ENCODE measurements at places on chromosomes 13 and 19. TPM values are rescaled to one million over a fixed set of nuclear protein-coding genes. Genes with fewer than 3 reads are reported as not detected.

DNA sequence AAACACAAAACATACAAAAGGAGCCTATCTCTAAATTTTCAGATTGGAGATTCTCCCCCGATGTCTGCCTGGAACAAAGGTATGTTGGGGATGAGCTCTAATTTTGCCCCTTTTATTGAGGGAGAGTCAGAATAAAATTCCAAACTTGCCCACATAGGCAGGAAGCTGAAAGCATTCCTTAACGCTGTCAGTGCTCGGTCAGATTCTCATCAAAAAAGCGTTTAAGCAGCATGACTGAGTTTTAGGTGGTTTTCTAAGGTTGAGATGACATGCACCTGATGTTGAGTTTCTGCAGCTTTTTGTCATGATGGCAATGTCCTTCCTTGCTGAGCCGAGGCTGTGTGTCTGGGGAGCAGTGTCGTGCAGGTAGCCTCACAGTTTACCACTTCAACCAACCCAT lies 48.4 kb upstream of the MEDAG start:
- H3K4me3 ChIP-seq, result no peak overlapping the region
- DNase-seq, result no peak
- H3K27me3 ChIP-seq, result no peaks in the 10 kb centered on the region
- H3K4me1 ChIP-seq, result no peaks in the 10 kb centered on the region
- H3K36me3 ChIP-seq, result no peaks in the 10 kb centered on the region

DNA sequence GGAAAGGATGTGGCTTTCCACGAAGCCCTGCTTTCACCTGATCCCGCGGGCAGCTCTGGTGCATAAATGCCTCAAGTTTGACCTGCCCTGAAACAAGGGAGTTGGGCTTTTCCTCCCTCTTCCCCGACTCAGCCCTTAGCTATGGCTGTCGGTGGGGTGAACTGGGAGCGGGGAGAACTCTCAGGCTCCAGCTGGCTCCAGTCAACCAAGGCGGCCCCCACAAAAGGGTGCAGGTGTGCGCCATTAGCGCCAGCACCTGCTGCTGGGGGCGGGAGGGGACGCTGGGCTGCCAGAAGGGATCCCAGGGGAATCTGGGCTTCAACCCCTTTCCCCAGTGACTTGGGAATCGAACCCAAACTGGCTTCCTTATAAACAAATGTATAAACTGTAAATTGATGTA lies 7.1 kb upstream of the DHRS12 start:
- DNase-seq, result no peak
- no peaks in the 10 kb centered on the region for H3K27me3 ChIP-seq
- H3K36me3 ChIP-seq, result no peaks in the 10 kb centered on the region
- no peak overlapping the region for H3K4me3 ChIP-seq

DNA sequence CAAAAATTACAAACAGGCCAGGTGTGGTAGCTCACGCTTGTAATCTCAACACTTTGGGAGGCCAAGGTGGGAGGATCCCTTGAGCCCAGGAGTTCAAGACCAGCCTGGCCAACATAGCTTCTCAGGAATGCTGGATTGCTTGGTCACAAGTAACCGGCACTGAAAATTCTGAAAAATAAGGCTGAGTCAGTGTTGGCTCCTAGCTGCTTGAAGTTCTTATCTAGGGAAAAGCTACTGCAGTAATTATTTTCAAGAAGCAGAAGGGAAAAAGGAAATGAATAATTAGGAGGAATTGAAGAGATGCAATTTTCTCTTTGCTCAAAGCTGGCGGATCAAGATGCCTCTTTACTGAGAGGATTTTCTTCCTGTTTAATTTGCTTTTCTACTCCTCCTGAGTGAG lies 75.0 kb upstream of the GTF3A start:
- DNase-seq, result no peak
- peaks cover 8% of the 10 kb centered on the region for H3K27me3 ChIP-seq
- peaks cover 25% of the 10 kb centered on the region for H3K4me1 ChIP-seq
- H3K36me3 ChIP-seq, result no peaks in the 10 kb centered on the region

GRCh38 chr19:55339889-55340783 lies 460 bp downstream of the KMT5C start:
- no peak for DNase-seq
- H3K27ac ChIP-seq, result peak overlapping the region; percentile 92
- H3K4me1 ChIP-seq, result peaks cover 27% of the 10 kb centered on the region

Gene CGB5
- not detected for total RNA-seq

DNA sequence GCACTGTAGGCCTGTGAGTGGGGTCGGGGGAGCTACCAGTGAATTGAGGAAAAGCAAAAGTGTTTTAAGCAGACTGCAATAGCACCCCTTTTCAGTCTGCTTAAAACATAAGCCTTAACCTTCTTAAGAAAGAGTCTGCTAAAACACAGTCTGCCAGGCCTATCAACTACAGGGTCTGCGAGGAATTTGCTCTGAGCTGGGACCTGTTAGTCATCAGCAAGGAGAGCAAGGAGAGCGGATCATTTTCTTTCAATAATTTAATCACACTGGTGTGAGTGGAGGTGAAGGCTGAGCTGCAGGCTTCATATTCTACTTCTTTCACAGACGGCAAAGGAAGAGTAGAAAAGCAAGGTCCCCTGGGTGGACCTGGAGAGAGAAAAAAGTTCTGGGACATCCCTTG lies 342.7 kb downstream of the ENOX1 start:
- no peak for DNase-seq
- H3K4me3 ChIP-seq, result no peak overlapping the region
- H3K27me3 ChIP-seq, result no peaks in the 10 kb centered on the region
- H3K27ac ChIP-seq, result no peak overlapping the region

DNA sequence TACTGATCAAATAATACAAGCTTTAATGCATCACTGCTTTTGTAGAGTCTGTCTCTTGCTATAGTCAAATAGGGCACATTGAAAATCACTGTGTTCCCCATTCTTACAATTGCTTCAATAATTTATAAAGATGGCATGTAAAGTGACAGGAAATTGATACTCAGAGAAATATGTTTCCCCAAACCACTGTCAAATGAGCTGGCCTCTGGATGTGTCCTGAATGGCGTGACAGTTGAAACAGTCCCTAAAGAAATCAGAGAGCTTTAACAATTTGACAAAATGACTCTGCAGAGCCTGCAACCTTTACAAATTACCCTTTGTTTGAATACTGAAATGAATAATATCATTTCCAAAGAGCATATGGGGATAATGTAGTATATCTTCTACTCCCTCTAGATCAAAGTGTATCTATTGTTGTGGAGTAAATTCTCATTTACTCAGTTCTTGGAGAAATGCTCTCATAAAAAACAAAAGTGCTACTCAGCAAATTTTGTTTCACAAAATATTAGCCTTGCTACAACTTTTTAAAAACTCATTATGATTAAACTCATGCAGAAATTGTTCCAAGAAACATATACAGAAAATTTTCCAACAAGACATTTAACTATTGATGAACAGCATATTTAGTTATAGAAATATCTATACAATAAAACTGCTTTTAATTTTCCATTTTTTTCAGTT lies 763.2 kb upstream of the SPRY2 start:
- no peak overlapping the region for H3K4me3 ChIP-seq
- DNase-seq, result no peak
- H3K27ac ChIP-seq, result no peak overlapping the region
- no peaks in the 10 kb centered on the region for H3K27me3 ChIP-seq

DNA sequence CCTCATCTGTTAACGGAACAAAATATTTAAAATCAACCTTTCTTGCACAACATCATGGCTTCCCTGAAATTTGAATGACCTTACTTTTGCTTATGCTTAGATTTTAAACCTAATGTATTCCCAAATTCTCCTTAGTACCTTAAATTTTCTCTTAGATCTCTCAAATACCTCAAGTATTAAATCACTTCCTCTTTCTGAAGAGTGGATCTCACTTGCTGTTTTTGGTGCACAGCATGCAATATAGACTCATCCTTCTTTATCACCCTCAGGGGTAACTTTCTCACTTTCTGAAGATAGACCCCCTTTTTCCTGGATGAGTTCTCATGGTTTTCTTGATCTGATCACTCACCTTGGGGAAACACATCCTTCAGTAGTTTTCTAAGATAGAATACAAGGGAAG lies 871.7 kb downstream of the DACH1 start:
- no peaks in the 10 kb centered on the region for H3K36me3 ChIP-seq
- no peaks in the 10 kb centered on the region for H3K27me3 ChIP-seq
- H3K4me3 ChIP-seq, result no peak overlapping the region
